CD4-positive, alpha-beta T cell treated with Interleukin-6 at 100 ng/mL for 8 hours (primary cell): ENCODE measurements at places on chromosomes 3 and 15.

DNA sequence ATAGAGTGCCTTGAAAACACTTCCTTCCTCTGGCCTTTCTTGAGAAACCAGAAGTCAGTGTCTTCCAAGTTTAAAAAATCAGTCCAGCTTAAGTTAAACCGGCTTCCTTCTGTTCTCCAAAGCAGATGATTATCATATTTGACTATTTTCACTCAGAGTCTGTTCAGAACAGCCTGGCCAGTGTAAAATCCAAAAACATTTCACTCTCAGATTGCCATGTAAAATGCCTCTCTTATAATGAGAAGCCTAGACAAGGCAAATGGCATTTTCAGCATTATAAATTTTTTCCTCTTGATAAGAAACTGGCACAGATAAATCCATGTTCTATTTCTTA is 193.5 kb downstream of the TNIK start:
- DNase-seq = no peak

- DNase-seq = no peak
Observed at GRCh38 chr15:69094124-69094921, 66.1 kb upstream of the GLCE start.

DNA sequence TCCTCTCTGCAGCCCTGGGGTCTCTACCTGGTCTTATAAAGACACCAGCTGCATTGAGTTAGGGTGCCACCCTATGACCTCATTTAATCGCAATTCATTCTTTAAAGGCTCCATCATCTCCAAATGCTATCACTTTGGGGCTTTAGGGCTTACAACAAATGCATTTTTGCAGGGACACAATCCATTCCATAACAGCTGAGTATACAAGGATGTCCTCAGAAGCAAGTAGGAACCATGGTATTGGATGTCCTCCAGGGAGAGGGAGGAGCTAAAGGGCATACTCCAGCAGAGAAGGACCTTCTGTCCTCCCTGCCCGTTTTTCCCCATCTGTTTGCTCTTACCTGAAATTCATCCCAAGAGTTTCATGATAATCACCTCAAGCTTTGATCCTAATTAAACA is 30.3 kb downstream of the UMPS start:
- no peak for DNase-seq

GRCh38 chr3:141065841-141066805 is 15.0 kb downstream of the SPSB4 start:
- no peak for DNase-seq

- no peak for DNase-seq
Observed at GRCh38 chr3:186476541-186476940, 67.6 kb downstream of the CRYGS start.

GRCh38 chr3:30188713-30189112 is 417.7 kb upstream of the TGFBR2 start:
- no peak for DNase-seq

DNA sequence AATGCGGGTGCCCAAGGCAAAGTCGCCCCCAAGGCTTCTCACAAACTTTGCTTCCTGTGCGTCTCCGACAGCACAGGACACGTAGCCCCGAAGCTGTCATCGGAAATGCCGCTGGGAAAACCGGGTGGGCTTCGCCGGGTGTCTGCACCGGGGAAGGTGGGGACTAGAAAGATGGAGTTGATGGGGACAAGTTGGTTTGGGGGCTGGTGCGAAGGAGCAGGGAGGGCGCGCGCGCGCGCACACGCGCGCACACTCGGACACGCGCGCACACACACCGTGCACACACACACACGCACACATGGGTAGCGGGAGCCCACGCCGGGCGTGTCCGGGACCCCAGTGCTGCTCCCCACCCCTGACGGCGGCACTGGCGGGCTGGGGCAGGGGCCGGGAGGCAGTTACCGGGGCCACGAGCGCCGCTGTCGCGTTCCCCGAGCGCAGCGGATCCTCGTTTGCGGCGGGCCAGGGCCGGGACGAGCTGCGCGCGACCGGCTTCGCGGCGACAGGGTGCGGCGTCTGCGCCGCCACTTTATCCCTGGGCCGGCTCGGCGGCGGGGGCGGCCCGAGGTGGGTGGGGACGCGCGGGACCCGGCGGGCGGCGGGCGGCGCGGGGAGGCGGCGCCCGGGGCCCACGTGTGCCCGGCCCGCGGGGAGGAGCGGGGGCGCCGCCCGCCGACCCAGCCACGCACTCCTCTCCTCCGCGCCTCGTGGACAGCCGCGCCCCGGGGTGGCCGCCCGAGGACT is 539 bp upstream of the MGLL start:
- no peak for DNase-seq

- no peak for DNase-seq
Observed at GRCh38 chr3:10160346-10160745, 4.4 kb upstream of the IRAK2 start.

DNA sequence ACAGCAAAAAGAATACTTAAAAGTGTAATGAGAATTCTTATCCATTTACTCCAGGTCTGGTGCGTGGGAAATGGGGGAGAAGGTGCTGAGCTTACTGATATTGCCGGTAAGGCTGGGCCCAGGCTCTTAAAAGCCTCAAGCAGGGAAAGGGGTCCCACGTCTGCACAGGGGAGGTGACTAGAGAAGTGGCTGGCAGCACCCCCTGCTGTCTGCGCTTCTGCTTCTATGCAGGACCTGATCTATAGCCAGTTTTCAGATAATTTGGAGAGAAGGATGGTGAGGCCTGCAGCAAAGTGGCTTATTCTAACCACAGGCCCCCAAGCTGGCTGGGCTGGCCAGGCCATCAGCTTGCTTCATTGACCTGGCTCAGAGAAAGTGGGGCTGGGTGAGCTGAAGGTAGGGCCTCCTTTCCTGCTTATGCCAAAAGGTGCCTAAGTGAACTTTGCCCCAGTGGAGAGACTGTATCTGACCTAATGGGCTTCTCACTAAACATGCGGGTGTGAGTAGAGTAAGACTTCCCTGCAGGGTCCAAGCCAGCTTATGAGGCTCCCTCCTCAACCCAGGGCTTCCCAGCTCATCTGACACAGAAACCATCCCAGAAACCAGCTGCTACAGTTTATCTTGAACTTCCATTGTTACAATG is 30.9 kb upstream of the ATP1B3 start:
- peak; percentile 32 for DNase-seq

DNA sequence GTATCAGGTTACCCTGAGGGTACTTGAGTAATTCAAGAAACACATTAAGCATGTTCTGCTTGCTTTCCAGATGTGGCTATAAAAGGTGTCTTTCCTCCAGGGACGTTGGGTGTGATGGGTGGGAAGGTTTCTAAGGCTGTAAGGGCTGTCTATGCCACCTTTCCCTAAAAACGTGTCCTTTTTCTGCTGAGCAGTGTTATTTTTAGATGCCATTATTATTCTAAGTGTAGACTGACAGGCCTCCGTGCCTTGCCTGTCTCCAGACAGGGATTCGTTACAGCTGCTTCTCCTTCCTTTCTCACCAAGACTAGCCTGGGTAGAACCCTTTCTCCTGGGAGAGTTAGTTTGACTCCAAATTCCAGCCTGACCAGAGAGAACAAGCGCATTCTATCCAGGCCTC is 26.8 kb upstream of the RHO start:
- DNase-seq = no peak

GRCh38 chr3:104281713-104282112 is 1085.0 kb upstream of the ALCAM start:
- no peak for DNase-seq

- DNase-seq = no peak
Observed at GRCh38 chr15:35540885-35541284, 5.1 kb downstream of the DPH6 start.

- DNase-seq = no peak
Observed at GRCh38 chr15:50979041-50979440, 70.6 kb downstream of the AP4E1 start.

DNA sequence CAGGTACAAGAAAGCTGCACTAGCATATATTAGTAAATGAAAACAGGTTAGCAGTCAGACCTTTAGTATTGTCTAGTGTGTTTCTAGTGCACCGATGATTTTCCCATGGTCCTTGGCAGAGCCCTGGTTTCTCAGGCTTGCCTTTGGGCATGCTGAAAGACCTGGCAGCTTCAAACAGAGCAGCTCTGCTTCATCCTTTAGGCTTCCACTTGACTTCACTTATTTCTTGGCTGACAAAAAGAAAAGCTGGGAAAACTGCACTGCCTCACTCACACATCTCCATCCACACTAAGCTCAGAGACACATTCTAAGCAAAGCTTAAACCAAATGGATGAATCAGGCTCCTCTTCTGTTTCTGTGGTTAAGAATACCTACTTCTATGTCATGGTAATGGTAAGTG is 374.8 kb upstream of the PDZRN3 start:
- DNase-seq = no peak

GRCh38 chr15:43383070-43383469 is 12.2 kb downstream of the TUBGCP4 start:
- DNase-seq = no peak

GRCh38 chr3:171695426-171695825 is 114.9 kb downstream of the PLD1 start:
- DNase-seq = no peak

DNA sequence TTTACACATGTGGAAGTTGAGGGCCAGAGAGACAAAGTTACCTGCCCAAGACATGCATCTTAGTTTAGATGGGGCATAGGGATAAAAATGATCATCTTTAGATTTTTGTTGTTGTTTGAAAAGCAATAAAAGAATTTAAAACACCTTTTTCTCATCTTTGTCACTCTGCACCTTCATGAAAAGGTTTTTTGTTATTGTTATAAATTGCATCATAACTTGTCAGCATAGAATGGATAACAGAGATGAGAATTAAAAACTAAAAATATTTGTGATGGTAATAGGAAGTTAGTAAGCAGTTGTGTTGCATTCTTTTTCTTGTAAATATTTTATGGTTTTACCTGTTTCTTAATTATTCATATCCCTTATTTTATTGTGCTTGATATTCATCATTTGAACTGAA is 13.4 kb upstream of the ZBTB47 start:
- no peak for DNase-seq

GRCh38 chr3:65888980-65889706 is 149.6 kb downstream of the MAGI1 start:
- no peak for DNase-seq

DNA sequence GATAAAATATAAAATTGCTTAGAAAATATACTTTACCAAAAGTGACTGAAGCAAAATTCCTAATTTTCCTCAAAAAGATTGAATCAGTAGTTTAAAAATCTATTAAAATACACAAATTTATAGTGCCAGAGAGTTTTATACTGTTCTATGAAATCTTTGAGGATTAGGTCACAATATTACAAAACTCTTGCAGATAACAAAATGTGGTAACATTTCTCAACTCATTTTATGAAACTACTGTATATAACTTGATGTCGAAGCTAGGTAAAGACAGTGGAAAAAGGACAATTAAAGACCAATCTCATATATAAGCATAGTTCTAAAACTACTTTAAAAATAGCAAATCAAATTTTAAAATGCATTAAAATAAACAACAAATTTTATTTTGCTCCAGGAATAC is 15.9 kb downstream of the VEPH1 start:
- DNase-seq = no peak
